Endothelial cell (in vitro differentiated cells): ENCODE measurements at places on chromosomes 12 and 14.

DNA sequence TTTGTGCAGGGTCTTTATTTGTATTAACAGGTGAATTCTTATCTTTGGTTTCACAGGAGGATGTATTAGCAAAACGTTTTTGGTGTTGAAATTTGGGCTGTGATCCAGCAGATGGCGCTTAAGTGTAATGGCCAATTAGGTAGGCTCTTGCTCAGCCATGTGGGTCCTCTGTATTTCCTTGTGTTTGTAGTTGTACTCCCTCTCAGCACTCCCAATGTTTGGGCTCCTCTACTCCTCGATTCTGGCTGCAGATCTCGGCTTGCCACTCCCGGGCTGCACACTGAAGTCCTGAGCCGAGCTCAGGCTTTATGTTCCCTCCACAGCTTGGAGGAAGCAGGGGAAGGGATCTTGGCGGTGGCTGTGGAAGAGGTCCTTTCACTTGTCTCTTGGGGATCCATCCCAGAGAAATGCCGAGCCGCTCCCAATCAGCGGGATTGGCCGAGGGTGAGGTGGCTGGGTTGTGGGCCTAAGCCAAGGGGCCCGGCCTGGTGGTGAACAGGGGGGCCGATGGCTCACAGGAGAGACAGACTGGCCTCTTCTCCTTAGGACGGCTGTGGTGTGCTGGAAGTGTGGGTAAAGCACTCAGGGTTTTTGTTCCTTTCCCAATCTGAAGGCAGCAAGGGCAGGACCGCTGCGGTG, 133.7 kb downstream of the AEBP2 start:
- DNase-seq, result peak; percentile 43
- peaks cover 5% of the 10 kb centered on the region for H3K36me3 ChIP-seq
- H3K4me3 ChIP-seq, result no peak overlapping the region
- peak overlapping the region; percentile 26 for H3K27ac ChIP-seq

DNA sequence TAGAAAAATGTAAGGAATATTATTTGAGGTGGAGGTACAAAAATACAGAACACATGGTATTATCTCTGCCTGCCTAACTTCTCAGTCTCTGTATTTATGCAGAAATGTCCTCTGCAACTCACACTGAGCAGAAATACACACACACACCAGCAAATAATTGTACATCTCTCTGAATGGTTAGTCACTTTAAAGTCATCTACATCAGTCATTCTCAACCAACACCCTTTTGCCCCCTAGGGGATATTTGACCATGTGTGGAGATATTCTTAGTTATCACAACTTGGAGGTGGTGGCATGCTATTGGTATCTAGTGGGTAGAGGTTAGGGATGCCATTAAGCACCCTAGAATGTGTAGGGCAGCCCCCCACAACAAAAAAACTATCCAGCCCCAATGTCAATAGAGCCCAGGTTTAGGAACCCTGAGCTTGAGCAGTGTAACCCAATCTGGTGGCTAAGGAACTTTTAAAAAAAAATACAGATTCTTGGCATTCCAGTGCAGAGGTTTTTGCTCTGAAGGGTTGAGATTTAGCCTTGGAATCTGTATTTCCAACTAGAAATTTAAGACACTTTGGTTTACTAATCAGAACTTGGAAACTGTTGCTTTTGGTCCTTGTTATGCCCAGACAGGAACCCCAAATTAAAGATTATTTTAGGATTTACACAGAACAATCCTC, 183.8 kb downstream of the TBX5 start:
- H3K36me3 ChIP-seq, result no peaks in the 10 kb centered on the region
- no peak overlapping the region for H3K4me3 ChIP-seq
- H3K27ac ChIP-seq, result no peak overlapping the region

DNA sequence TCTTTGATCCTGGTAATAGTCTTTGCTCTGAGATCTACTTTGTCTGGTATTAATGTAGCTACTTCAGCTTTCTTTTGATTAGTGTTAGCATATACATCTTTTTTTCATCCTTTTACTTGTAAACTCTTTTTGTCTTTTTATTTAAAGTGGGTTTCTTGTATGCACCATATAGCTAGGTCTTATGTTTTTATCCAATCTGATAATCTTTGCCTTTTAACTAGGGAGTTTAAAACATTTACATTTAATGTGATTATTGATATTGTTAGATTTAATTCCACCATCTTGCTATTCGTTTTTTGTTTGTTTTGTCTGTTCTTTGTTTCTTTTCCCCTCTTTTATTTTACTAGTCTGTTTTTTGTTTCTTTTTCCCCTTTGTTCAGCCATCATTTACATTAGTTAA, 6.0 kb downstream of the CGRRF1 start:
- peaks cover 17% of the 10 kb centered on the region for H3K36me3 ChIP-seq
- no peak for DNase-seq
- no peaks in the 10 kb centered on the region for H3K27me3 ChIP-seq
- H3K4me3 ChIP-seq, result no peak overlapping the region
- peaks cover 26% of the 10 kb centered on the region for H3K4me1 ChIP-seq
- H3K27ac ChIP-seq, result no peak overlapping the region

DNA sequence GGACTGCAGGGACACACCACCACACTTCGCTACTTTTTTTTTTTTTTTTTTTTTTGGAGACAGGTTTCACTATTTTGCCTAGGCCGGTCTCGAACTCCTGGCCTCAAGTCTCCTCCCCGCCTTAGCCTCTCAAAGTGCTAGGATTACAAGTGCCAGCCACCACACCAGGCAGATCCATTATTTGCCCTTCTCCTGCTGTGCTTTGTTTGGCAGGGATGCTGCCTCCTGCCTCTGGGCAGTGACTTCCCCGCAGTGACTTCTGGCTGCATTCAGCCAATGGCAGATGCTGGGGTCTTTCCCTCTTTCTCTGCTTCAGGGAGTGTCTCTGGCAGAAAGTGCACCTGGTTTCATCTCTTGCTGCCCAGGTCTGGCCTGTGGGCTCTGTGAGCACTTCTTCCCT, 6.7 kb upstream of the MORN3 start:
- peaks cover 3% of the 10 kb centered on the region for H3K4me1 ChIP-seq
- H3K27me3 ChIP-seq, result peaks cover 4% of the 10 kb centered on the region
- DNase-seq, result no peak

DNA sequence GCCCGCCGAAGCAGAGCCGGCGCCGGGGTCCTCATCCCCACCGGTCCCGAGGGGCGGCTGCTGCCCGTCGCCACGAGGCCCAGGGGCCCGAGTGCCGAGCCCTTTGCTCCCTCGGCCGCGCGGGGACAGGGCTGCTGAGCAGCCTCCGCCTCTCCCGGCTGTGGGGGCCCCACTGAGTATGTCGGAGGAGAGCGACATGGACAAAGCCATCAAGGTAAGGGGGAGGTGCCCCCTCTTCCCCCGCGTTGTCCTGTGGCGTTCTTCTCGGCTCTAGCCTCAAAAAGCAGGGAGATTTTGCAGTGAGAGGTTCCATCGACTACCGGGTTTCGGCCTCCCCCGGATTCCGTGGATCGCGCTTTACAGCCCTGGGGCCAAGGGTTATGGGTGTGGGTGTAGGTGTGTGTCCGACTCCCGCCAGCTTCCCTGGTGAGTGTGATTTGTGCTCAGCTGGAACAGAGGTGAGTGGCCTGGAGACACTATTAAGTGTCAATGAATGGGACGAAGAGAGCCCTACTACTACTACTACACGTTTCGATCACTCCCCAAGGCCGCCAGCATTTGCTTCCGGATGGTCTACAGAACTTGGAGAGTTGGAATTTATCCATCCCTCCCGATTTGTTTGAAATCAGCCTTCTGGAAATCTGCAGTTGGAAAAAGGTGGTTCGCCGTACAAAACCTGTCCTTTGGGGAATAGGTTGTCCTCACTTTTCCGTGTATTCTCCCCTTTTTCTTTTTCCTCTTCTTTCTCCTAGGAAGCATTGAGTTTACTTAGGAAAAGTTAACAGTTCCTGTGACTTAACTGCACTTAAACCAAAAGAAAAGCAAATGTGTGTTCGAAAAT, 748 bp downstream of the MAPKAPK5 start:
- H3K27me3 ChIP-seq, result peaks cover 20% of the 10 kb centered on the region
- H3K36me3 ChIP-seq, result peaks cover 38% of the 10 kb centered on the region
- peak overlapping the region; percentile 97 for H3K4me3 ChIP-seq
- peaks cover 36% of the 10 kb centered on the region for H3K4me1 ChIP-seq

DNA sequence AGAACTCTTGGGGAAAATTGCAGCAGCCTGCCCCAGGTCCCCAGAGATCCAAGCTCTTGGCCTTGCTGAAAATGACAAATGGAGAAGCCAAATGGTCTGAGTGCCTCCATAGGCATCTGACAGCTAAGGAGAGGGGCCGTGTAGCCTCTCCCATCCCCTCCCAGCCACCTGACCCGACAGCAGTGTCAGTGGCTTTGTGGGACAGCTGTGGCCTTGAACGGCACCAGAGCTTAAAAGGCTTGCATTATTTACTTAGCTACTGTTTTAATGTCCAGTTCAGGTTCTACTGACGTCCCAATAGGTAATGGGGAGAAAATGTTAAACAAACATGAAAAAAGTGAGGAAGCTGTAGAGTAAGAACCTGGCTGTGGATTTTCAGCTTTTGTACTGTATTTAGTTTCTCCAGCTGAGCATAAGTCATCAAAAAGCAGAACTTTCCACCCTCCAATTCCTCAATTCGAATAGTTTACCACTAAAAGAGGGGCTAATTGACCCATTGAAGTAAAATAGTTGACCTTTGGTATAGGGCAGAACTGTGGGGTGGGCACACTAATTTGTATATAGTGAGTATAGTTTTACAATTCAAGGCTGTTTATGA, 50.0 kb downstream of the FOS start:
- H3K4me3 ChIP-seq, result no peak overlapping the region
- no peak for DNase-seq
- H3K27ac ChIP-seq, result no peak overlapping the region
- H3K27me3 ChIP-seq, result peaks cover 1% of the 10 kb centered on the region
- no peaks in the 10 kb centered on the region for H3K36me3 ChIP-seq
- H3K4me1 ChIP-seq, result no peaks in the 10 kb centered on the region

- peaks cover 29% of the 10 kb centered on the region for H3K4me1 ChIP-seq
- H3K36me3 ChIP-seq, result no peaks in the 10 kb centered on the region
- no peak for DNase-seq
- H3K27ac ChIP-seq, result peak overlapping the region; percentile 26
Observed at GRCh38 chr14:53547593-53547992, 394.5 kb upstream of the DDHD1 start.

GRCh38 chr14:62736048-62737043, 308.9 kb downstream of the KCNH5 start:
- H3K4me3 ChIP-seq, result no peak overlapping the region
- H3K27me3 ChIP-seq, result peaks cover 2% of the 10 kb centered on the region
- no peak for DNase-seq
- no peaks in the 10 kb centered on the region for H3K36me3 ChIP-seq
- H3K27ac ChIP-seq, result no peak overlapping the region

- no peak overlapping the region for H3K27ac ChIP-seq
- H3K36me3 ChIP-seq, result no peaks in the 10 kb centered on the region
- no peak for DNase-seq
- no peak overlapping the region for H3K4me3 ChIP-seq
Observed at GRCh38 chr12:64400041-64400440, 4.2 kb upstream of the XPOT start.

DNA sequence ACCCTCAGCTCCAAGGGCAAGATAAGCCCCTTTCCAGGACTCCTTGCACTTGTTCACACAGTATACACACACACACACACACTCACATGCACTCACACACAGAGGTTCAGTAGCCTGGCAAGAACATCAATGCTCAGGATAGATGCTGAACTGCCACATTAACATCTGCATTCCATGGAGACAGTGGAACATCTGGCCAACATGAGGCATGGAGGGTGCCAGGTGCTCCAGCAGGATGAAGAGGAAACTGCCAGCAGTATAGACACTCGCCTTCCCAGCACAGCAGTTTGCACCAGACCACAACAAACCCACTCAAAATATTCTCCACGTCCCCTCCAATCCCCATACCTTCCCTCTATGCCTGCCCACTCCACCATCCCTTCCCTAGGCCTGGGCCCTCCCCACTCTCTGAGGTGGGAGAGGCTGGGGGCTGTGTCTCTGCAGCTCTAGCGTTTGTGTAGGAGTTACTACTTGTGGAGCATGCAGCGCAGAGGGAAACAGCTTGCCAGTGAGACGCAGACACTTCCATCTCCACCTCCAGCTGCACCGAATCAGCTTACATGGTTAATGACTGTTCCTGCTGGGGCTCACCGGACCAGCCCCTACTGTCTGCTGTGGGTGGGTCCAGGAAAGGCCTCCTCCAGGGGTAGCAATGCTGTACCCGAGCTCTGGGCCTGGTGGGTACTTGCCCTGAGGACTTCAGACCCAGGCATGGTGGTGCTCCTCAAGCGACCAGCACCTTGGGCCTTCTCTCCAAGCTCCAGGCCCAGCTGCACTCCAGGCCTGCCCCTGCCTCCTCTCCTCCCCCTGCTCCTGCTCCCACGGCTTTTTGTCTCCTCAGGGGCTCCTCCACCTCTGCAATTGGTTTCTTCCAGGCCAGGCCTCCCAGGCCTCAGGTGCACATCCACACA, 18.6 kb upstream of the PLEKHG3 start:
- H3K4me1 ChIP-seq, result peaks cover 6% of the 10 kb centered on the region
- DNase-seq, result no peak
- no peak overlapping the region for H3K4me3 ChIP-seq
- peaks cover 3% of the 10 kb centered on the region for H3K36me3 ChIP-seq

GRCh38 chr12:25558586-25558985, 5.5 kb upstream of the LMNTD1 start:
- H3K27ac ChIP-seq, result no peak overlapping the region
- no peaks in the 10 kb centered on the region for H3K4me1 ChIP-seq
- H3K4me3 ChIP-seq, result no peak overlapping the region

- peaks cover 35% of the 10 kb centered on the region for H3K4me1 ChIP-seq
- H3K36me3 ChIP-seq, result peaks cover 21% of the 10 kb centered on the region
- no peak for DNase-seq
- H3K27ac ChIP-seq, result peak overlapping the region; percentile 21
Observed at GRCh38 chr12:12167847-12168246, 97.1 kb downstream of the BCL2L14 start.

DNA sequence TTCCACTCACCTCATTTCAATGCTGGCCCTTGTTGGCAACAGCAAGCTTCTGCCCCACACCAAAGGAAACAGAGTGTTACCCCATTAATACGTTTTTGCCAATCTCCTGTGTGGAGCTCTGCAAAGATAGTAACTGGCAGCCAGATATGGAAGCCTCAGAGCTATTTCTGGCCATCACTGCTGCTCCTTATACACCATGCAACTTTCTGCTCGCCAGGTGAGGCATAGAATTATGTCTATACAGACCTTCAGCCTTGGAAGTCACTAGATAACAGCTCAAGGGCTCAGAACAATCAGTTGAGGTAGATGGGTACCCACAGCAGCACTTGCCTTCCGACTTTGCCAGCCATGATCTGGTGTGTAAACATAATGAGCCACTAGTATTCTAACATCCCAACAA, 214.8 kb upstream of the ALG10B start:
- no peaks in the 10 kb centered on the region for H3K4me1 ChIP-seq
- H3K4me3 ChIP-seq, result no peak overlapping the region
- peaks cover 5% of the 10 kb centered on the region for H3K27me3 ChIP-seq
- H3K36me3 ChIP-seq, result peaks cover 4% of the 10 kb centered on the region
- DNase-seq, result no peak
- H3K27ac ChIP-seq, result no peak overlapping the region

DNA sequence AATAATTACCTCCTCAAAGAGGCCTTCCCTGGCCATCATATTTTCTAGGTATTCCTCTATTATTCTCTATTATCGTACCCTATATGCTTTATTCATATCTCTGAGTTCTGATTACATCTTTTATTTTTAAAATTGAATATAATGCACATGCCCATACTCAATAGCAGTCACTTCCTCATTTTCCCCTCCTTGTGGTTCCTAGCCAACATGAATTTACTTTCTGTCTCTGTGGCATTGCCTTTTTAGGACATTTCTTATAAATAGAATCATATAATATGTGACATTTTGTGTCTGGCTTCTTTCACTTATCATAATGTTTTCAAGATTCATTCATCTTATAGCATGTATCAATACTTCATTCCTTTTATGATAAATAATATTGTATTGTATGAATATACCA, 74.4 kb upstream of the TRHDE start:
- H3K36me3 ChIP-seq, result no peaks in the 10 kb centered on the region
- H3K27me3 ChIP-seq, result peaks cover 1% of the 10 kb centered on the region
- no peak for DNase-seq
- H3K4me1 ChIP-seq, result no peaks in the 10 kb centered on the region
- H3K4me3 ChIP-seq, result no peak overlapping the region
